Placental pericyte (primary cell): ENCODE measurements at places on chromosomes 6 and 20. TPM values are rescaled to one million over a fixed set of nuclear protein-coding genes. Genes with fewer than 3 reads are reported as not detected.

The STMND1 gene
- not detected in 2 replicates for total RNA-seq

The TNF gene
- total RNA-seq, result under 0.01 and 0.29 TPM in 2 replicates

The TNFRSF6B gene
- total RNA-seq, result 3.9 and 35.9 TPM in 2 replicates

The TMC2 gene
- not detected in 2 replicates for total RNA-seq

The ECT2L gene
- not detected in 2 replicates for total RNA-seq

The ATP6V1G2 gene
- total RNA-seq, result 0.43 and 1.5 TPM in 2 replicates
